CD4-positive, alpha-beta T cell treated with Interleukin-17A for 1 hour (primary cell): ENCODE measurements at places on chromosomes 3 and 15.

DNA sequence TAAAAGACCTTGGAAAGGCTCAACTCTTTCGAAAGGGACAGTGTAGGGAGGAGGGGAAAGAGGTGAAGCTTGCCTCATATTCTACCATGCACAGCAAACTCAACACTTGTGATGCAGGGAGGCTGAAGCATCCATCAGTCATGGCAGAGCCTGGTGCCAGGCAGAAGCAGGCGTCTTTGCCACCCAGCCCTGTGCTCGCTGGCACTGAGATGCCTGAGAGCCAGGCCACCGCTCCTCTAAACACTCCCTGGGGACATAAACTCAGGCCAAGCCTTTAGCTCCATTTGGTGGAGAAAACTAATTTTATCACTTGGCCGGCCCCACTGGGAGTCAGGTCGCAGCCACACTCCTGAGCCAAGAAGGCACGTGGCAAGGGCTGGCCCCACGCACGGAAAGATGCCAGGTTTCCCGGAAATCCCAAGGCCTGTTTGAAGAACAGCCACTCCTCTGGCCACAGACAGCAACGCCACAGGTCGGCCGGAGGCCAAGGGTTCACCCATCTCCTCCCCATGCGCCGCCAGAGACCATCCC lies 30.7 kb downstream of the XXYLT1 start:
- DNase-seq: no peak

- no peak for DNase-seq
These were observed 1.0 kb upstream of the PXK start for GRCh38 chr3:58331593-58332152.

DNA sequence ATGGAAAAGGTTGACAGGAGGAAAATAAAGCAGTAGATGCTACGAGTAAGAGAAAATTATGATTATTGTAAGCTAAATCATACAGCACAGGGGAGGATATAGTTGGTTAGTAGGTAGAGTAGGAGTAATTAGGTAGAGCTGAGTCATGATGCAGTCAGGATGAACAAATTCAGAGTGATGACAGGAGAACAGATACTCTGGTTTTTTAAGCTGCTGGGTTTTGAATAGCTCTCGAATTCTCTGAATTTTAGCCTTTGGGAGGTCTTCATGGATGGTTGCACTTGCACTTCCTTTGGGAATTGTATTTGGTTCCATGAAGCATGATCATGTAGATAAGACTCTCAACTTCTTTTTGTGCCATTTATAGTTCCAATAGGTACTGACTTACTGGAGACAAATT lies 96.2 kb downstream of the ECT2 start:
- no peak for DNase-seq

DNA sequence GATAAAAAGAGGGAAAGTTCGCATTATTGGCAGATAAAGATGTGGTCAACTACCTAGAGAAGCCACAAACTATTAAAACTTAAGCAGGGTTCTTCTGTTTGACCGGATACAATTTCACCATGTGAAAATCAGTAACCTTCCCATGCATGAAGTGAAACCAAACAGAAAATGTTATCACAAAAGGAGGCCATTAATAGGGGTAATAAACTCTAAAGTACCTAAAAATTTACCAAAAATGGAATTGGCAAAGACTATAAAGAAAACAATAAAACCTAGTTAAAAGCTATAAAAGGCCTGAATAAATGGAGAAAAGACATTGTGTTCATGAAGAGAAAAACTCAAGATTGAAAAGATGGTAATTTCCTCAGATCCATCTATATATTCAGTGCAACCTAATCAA lies 83.4 kb downstream of the FEZF2 start:
- no peak for DNase-seq

DNA sequence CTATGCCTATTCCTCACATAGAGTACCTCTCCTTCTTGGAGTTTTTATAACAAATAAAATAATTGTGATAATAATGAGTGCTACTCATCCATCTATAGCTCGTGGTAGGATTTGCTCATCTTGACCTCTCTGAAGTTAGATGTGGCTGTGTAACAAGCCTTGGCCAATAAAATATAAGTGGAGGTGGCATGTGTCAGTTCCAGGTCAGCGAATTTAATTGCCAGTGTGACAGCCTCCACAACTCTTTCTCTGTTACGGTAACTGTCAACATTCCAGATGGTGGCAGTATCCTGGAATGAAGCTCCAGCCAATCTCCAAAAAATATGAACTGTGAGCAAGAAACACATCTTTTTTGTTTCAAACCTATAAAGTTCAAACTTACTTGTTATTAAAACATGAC lies 13.8 kb downstream of the CLRN1 start:
- DNase-seq: no peak

DNA sequence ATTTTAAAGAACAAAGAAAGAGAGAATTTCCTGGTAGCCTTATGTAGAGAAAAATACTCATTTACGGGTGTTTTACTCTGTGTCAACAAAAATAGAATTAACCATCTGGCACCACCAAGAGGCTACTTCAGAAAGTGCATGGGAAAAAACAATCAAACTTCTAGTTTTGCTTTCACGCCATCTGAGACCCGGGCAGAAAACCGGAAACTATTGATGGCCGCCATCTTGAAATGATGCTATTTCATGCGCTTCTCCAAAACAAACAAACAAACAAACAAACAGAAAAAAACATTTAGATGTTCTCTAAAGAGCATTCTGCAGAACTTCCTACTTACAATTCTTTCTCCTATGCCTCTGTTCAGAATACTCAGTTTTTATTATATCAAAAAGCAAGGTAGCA lies 49.4 kb upstream of the SYNPR start:
- no peak for DNase-seq

- DNase-seq: no peak
These were observed 18.6 kb downstream of the DCP1A start for GRCh38 chr3:53328746-53329145.

- peak; percentile 74 for DNase-seq
These were observed 48.8 kb downstream of the GLB1 start for GRCh38 chr3:33047842-33048834.

- DNase-seq: no peak
These were observed 18.3 kb downstream of the TMED3 start for GRCh38 chr15:79329171-79329611.

DNA sequence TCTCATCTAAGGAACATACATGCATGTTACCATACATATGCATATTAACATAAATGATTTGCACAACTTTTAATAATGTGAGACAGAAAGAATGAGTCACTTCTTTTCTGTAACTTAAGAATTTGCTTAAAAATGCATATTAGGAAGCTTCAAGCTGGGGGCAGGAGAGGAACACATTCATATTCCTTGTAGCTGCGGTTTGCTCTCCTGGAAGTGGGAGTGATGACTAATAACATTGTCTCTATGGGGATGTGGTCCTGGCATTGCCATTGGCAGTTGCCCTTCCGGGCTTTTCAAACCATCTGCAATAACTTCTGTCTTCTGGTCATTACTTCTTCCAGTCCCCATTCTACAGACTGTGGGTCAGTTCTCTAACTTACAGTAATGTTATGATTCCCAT lies 15.6 kb downstream of the CHST2 start:
- DNase-seq: no peak

- DNase-seq: no peak
These were observed 444 bp upstream of the ABHD14A start for GRCh38 chr3:51974277-51974962.

DNA sequence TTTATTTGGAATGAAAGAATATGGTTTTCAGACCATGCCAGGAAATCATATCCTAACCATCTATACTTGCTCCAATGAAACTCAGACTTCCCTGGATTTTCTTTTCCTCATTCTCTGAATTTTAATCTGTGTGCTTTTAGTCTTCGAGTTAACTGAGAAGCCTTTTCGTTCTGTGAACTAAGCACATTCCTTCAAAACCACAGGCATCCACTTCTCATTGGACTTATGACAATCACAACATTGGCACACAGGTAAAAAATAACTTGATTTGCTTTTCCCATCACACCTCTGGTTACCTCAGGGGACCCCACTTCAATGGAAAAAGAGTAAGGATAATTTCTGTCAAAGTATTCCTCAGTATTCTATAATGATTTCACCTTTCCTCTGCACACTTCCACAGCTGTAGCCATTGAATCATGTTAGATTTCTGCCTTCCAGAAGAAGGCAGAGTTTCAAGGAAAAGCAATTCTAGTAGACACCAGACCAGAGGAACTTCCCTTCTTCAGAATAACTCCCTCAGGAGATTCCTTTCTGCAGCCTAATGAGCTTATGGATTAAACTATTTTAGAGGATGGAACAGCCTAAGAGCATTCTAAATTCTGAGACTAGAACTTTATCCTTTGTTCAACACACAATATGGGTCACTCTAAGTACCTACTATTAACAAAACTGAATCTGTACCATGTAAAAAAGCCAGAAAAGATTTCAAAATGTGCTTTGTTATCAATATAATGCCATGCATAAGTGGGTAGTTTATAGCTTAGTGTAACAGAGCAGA lies 15.9 kb downstream of the COMMD2 start:
- DNase-seq: no peak

- DNase-seq: peak; percentile 20
These were observed 18.0 kb upstream of the RYR3 start for GRCh38 chr15:33292717-33293307.

GRCh38 chr15:69988541-69989225 lies 109.0 kb downstream of the TLE3 start:
- DNase-seq: no peak

DNA sequence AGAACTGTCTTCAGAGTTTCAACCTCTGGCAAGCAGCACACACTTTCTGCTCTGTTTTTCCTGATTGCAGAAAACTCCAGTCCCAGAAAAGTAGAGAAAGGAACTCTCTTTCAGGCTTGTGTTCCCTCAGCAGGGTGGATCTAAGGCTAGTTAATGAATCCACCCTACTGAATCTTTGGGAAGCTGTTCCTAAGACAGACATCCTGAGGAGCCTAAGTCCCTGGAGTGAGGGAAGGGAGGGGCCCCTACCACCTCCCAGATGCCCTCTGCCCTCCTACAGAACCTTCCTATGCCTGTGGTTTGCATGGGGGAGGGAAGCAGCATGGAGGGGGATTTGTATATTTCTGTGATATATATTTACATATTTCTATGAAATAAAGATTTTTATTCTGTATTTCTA lies 124.4 kb downstream of the ANO10 start:
- DNase-seq: no peak

- no peak for DNase-seq
These were observed 710 bp downstream of the LRRC57 start for GRCh38 chr15:42547918-42548248.

- DNase-seq: peak; percentile 33
These were observed 1.8 kb upstream of the ZSCAN2 start for GRCh38 chr15:84598993-84599392.

DNA sequence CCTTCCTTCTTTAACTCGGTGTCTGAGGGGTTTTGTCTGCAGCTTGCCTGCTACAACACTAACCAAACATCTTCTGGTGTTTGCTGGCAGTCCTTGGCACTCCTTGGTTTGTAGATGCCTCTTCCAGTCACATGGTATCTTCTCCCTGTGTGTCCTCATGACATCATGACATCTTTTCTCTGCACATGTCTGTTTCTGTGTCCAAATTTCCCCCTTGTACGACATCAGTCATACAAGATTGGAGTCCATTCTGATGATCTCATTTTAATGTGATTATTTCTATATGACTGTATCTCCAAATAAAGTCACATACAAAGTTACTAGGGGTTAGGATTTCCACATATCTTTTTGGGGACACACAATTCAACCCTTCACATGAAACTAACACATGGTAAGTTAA lies 152.3 kb upstream of the LRRN1 start:
- no peak for DNase-seq

GRCh38 chr3:119360736-119361462 lies 66.7 kb downstream of the ARHGAP31 start:
- no peak for DNase-seq

DNA sequence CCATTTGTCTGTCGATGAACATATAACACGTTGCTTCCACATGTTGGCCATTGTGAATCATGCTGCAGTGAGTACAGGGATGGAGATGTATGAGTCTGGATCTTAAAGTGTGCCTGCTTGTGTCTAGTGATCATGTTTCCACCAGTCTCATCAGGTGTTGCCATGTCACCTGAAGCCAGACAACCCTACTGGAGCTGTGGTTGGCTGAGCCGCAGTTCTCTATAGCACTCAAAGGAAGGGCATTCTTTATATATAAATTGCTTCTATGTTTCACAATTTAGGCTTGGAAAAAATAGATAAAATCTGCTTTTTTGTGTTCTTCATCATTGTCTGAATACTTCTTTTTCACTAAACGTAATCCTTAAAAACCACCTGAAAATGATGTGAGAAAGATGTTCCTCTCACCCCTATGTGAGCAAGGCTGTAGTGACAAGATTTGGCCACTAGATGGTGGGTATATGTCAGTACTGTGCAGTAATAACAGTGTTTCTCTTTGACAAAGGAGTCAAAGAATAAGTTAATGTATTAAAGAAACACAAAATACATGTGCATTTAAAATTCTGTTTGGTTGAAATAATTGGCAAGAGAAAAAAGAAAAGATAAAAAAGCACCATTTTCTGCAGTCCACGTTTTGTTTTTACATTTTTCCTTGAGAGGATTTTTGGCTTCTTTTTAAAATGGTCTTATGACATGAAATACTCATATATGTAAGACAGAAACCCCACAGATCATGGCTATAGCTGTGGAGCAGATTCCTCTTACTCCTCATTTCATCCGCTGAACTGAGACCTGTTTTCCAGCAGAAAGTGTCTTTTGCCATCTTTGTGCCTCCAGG lies 394.5 kb upstream of the DPPA4 start:
- DNase-seq: peak; percentile 77

- no peak for DNase-seq
These were observed 19.3 kb downstream of the PRR23E start for GRCh38 chr3:127212231-127212630.

DNA sequence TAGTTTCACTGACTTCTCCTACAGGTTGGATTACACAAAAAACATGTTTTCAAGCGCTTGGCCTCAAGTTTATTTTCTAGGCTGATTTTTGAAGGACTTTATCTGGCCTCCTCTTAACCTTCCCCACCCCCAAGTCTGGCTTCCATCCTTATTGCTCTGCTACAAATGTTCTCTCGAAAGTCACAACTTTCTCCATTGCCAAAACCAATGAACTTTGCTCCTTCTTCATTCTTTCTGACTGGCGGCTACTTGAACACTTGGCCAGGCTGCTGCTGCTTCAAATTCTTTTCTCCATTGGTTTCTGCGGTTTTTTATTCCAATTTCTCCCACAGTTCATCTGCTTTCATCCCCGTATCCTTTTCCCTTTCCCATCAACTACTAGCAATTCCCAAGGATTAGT lies 106.6 kb downstream of the TOP2B start:
- no peak for DNase-seq

GRCh38 chr15:70356062-70356860 lies 258.5 kb upstream of the TLE3 start:
- no peak for DNase-seq

- DNase-seq: peak; percentile 20
These were observed 730 bp upstream of the ZNF710 start for GRCh38 chr15:90000186-90001001.

- DNase-seq: no peak
These were observed 172.7 kb downstream of the MEGF11 start for GRCh38 chr15:66080717-66081398.

- DNase-seq: peak; percentile 61
These were observed 2.5 kb downstream of the EFCC1 start for GRCh38 chr3:129003578-129004112.
